ENCODE measurements at places on chromosomes 1 and 21.

GRCh38 chr1:219783605-219784235, 144.6 kb downstream of the SLC30A10 start:
- DNase-seq, result no peak

GRCh38 chr21:27759820-27760219, 792.9 kb upstream of the ADAMTS5 start:
- no peak for DNase-seq

GRCh38 chr1:155326020-155326526, 5.4 kb downstream of the RUSC1 start:
- no peak for DNase-seq

- DNase-seq, result no peak
Measured at GRCh38 chr1:11059155-11059967, 457 bp downstream of the SRM start.

DNA sequence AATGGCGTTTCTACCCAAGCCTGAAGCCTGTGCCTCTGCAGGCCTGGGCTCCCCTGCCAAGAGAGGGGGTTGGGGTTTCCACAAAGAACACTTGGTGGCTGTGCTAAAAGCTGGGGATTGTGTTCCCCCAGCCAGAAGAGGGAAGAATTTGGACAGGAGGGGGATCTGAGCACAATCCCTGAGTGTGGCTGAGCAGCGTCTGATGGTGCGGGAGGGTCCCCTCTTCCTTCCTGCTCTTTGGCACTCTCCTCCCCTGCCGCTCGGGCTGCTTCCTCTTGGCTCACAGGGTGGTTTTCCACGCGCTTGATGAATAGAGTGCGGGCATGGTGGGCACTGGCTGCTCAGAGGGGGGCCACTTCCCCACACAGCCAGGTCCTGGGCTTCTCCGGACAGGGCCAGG, 3.7 kb downstream of the GPR37L1 start:
- no peak for DNase-seq

DNA sequence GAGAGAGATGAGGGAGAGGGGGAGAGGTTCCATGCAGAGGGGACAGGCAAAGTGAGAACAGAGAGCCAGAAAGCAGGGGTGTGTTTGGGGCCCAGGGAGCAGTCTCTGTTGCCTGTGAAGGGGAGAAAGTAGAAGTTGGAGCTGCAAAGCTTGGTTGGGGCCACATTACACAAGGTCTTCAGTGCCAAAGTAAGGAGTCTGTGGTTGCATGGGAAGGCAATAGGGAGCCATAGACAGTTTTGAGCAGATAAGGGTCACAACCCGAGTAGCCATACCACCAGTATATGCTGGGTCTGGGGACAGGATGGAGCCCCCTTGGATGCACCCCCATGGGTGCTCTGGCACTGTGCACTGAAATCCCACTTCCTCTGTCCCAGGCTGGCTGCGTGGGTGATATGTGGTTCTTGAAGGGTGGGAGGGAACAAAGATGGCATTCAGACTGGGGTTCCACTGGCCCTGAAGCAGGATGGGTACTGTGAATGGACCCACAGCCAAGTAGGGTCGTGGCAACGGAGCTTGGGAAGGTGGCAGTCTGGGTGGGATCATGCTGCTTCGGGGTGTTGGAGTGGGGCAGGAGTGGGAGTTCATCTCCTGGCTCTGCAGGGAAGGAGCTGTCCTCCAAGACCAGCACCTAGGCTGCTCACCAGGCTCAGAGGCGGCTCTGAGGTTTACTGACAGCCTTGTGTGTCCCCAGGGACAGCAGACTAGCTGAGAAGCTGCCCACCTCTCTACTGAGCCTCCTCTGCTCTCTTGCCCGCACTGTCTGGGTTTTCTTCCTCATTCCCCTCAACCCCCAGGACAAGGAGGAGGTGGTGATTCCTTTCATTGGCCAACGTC, 12.1 kb downstream of the DRAXIN start:
- peak; percentile 59 for DNase-seq

DNA sequence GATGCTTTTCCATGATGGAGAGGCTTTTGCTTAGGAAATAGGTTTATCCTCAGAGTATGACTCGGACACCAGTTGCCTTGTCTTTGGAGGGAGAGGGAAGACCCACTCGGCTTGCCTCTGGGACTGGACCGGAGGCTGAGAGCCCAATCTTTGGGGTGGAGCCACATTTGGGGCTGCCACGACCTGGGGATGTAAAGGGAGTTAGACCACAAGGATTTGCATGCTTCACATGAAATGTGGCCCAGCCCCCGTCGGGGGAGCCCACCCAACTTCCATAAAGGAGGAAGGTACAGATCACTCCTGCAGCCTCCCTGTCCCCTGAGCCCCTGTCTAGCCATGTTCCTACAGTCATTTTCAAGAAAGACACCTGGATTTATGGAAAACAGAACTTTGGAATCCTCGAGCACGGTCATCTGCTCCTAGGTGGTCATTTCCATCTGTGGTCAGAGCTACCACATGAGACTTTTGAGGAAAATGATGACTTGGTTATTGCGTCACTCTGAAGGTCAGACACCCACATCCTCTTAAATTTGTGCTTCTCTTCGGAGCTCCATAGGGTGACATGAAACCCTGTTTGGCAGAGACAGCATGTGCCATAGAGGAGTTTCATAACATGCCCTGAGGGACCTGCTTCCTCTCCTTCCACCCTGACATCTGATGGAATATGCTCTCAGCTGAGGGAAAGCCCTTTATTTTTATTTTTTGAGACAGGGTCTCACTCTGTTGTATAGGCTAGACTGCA, 99.4 kb upstream of the SLC45A1 start:
- peak; percentile 93 for DNase-seq

- no peak for DNase-seq
Measured at GRCh38 chr1:9482816-9483572, 56.3 kb upstream of the SLC25A33 start.

Measured in inflammatory macrophage (primary cell).